ENCODE measurements at places on chromosomes 5 and 9.

GRCh38 chr9:70261131-70261870 lies 2.5 kb downstream of the SMC5 start:
- no peak for DNase-seq

GRCh38 chr5:150312518-150312917 lies 9.8 kb upstream of the ARSI start:
- no peak for DNase-seq

DNA sequence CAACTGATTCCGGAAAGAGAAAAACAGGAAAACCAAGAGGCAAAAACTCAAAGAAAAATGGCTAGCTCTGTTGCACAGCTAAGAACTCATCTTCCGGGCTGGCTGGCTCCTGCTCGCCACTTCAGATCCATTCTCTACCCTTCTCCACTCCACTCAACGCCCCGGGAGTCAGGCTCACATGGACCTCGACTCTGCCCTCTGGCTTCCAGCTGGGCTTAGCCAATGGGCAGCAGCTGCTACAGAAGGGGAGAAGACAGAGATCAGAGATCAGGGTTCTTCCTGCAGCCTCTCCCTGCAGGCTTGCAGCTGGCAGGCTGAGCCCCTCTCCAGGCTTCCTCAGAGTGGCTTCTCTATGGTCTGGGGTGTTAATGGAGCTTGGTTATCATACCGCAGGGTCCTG lies 187.5 kb downstream of the MED10 start:
- DNase-seq, result no peak

- DNase-seq, result no peak
Observed at GRCh38 chr9:133050142-133050541, 11.6 kb upstream of the CEL start.

GRCh38 chr9:27977931-27978330 lies 404.6 kb upstream of the C9orf72 start:
- no peak for DNase-seq

- no peak for DNase-seq
Observed at GRCh38 chr5:140634103-140634502, 1.1 kb upstream of the CD14 start.

DNA sequence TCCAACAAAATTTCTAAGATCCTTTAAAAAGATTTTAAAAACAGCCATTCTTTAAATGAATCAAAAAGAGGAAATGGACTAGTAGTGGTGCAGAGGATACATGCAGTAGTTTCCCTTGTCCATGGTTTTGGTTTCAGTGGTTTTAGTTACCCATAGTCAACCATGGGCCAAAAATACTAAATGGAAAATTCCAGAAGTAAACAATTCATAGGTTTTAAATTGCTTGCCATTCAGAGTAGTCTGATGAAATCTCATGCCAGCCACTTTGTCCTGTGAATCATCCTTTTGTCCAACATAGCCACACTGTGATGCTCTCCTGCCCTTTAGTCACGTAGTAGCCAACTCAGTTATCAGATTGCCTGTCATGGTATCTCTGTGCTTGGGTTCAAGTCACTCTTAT lies 286.1 kb downstream of the ANXA1 start:
- no peak for DNase-seq

GRCh38 chr9:126617823-126618165 lies 4.1 kb downstream of the LMX1B start:
- no peak for DNase-seq

GRCh38 chr9:89189215-89189614 lies 10.6 kb upstream of the SHC3 start:
- DNase-seq, result no peak

- DNase-seq, result no peak
Observed at GRCh38 chr9:9961487-9961886, 651.3 kb downstream of the PTPRD start.

- no peak for DNase-seq
Observed at GRCh38 chr9:132356324-132356924, 1.6 kb upstream of the SETX start.

- no peak for DNase-seq
Observed at GRCh38 chr5:98543490-98543889, 230.0 kb upstream of the RGMB start.

DNA sequence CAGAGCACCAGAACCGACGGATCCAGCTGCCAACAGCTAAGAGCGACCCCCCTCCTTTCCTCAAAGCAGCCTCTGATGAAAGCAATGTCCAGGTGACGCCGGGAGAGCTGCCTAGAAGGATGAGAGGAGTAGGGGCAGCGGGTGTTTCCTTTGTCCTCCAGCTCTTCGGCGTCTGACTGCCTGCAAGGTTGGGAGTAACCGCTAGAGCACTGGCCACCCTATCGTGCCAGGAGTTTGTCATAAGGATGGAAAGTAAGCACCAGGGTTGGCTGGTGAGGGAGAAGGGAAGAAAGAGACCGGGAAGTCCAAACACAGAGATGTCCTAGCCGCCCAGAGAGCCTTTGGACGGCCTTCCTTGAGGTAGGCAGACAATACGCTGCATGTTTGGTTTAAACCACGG lies 10.8 kb downstream of the MRPL36 start:
- DNase-seq, result no peak

GRCh38 chr9:136146126-136147037 lies 27.7 kb upstream of the TMEM250 start:
- no peak for DNase-seq
